Chondrocyte (in vitro differentiated cells): ENCODE measurements at places on chromosomes 6 and 20. TPM values are rescaled to one million over a fixed set of nuclear protein-coding genes. Genes with fewer than 3 reads are reported as not detected.

The SLCO4A1 gene
- total RNA-seq, result not detected in 3 replicates

The ADGB gene
- not detected in 3 replicates for total RNA-seq

DNA sequence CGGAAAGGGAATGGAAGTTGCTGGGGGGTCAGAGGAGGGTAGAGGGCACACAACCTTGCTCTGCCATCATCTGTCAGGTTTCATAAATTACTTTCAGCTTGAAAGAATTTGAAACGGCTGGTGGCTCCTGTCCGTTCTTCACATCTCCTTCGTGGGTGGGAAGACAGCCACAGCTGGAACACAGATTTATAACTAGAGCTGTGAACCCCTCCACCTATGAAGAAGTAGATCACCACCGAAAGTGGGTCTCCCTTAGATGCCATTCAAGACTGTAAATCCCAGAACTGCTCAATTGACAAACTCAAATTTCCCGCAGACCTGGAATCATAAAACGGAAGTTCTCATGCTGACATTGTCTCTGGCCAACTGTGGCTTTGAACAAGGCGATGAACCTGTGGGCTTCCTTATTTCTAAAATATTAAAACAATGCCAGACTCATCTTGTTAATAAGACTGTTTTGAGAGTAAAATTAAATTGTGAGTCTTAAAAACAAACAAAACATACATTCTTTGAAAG, 65.3 kb downstream of the BTBD3 start:
- DNase-seq, result no peak
- no peaks in the 10 kb centered on the region for H3K36me3 ChIP-seq
- H3K4me1 ChIP-seq, result no peaks in the 10 kb centered on the region
- H3K27ac ChIP-seq, result no peak overlapping the region
- no peak overlapping the region for H3K4me3 ChIP-seq

DNA sequence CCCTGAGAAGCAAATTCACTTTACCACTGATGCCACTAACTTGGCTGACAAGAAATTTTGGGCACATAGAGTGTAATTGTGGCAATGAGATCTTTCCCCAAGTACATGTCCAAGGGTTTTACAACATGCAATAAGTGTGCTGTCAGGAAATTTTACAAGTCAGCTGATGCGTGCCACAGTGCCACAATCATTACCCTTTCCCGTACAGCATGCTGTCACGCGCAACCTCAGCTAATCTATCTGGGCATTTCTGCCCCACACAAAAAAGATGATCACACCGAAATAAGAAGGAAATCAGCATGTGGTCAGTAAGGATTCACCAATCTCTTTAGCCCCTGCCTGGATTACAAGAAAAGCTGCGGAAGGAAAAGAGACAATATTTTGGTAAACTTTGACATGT, 163.6 kb upstream of the PREP start:
- no peak for DNase-seq
- peaks cover 3% of the 10 kb centered on the region for H3K4me1 ChIP-seq
- no peak overlapping the region for H3K27ac ChIP-seq
- peaks cover 1% of the 10 kb centered on the region for H3K27me3 ChIP-seq

DNA sequence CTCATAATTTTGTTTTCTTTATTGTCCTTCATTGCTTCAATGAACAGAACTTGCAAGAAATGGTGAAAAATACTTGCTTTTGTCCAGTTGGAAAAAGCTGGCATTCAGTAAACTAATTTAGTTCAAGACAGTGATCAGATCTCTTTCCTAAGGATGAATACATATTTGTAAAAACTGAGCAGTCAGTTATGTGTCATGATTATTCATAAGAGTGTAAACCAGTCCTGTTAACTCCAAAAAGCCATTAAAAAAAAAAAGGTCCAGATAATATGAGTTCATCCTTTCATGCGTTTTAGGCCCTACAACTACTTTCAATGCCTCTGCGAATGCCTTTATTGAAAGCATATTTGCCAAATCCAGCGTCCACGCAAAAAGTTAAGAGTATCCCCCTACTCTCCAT, 609 bp downstream of the PGM3 start:
- peak overlapping the region; percentile 99 for H3K27ac ChIP-seq
- peaks cover 63% of the 10 kb centered on the region for H3K4me1 ChIP-seq
- no peaks in the 10 kb centered on the region for H3K27me3 ChIP-seq
- peaks cover 21% of the 10 kb centered on the region for H3K36me3 ChIP-seq

The HLA-C gene
- 176 to 187 TPM (median 182 TPM) in 3 replicates for total RNA-seq
